ENCODE measurements at places on chromosomes 12 and 14.

GRCh38 chr14:101843665-101844064 lies 82.2 kb downstream of the PPP2R5C start:
- DNase-seq, result peak; percentile 52

DNA sequence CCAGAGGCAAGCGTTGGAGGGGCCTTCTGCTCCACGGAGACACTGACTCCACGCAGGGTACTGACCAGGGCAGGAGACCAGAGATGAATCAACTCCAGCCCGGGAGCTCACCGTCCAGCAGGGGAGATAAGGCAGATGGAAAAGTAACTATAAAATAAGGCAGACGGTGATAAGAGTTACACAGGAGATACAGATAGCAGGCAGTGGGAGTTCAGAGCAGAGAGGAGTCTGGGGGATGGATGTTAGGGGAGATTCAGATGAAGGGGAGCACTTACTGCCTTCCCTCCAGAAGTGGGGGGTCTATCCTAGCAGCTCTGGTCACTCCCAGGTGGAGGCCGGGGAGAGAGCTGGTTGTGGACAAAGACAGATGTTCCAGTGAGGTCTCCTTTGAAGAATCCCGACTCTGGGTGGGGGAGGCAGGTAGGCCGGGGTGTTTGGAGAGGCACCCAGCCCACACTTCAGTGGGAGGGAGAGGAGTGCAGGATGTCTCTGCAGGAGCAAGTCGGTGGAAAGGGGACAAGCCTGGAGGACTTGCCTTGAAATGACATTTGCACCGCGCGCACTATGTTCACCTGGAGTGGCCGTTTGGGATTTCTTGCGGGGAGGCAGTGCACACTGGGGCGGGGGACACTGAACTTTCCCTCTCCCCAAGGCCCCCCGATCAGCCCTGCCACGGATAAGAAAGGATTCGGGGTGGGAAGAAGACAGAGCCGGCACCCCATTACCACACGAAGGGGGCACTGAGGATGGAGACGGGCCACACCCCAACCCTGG lies 1.2 kb downstream of the PITPNM2 start:
- no peak for DNase-seq

DNA sequence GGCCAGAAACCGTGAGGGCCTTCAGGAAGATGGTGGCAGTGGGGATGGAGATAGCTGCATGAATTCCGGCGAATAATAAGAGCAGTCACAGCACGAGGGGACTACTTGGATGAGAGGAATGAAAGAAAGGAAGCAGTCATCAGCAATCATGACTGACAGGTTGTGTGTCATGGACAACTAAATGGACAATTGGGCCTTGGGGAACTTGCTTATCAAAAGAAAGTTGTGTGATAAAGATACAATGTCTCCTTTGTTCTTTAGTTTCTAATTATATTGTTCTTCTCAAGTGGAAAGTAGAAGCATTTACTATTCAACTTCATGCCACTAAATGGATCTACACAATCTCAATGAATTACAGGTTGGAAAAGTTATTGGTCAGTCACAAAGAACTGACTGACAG lies 130.5 kb downstream of the TMTC1 start:
- no peak for DNase-seq

GRCh38 chr12:71009430-71010142 lies 89.0 kb upstream of the PTPRR start:
- DNase-seq, result no peak

DNA sequence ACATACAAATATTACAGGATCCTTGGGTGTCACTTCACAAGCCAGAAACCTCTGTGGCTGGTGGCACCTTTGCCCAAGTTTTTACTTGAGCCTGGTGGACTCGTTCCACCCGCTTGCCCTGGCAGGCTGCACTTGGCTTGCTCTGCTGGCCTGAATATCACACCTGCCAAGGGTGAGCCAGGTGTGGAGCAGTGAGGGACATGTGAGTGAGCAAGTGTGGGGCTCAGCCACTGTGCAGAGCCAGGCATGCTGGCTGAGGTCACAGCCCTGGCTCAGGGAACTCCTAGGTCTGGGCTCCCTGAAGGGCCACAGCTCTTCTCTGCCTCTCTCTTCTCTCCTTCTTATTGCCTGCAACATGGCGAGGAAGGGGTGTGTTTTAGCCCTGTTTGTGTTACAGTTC lies 82.0 kb downstream of the SLC16A7 start:
- no peak for DNase-seq

GRCh38 chr14:93086441-93087055 lies 29.2 kb downstream of the ITPK1 start:
- no peak for DNase-seq

- peak; percentile 82 for DNase-seq
Observed at GRCh38 chr12:57110104-57111030, 795 bp downstream of the STAT6 start.

DNA sequence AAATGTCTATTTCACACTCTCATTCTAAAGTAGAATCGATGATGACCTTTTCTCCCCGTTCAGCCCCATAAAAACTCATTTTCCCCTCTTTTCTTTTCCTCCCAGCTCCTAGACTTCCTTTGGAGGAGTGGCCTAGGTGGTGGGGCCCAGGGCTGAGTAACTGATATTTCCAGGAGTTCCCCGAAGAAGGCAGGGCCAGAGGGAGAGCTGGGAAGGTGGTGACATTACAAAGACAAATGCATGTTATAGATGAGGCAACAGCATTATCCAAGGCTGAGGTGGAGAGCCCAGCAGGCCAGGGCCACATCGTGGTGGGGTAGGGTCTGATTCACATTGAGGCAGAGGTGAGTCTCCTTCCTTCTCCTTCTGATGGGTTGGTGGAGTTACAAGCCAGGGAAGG lies 22.2 kb upstream of the HDAC7 start:
- DNase-seq, result no peak

DNA sequence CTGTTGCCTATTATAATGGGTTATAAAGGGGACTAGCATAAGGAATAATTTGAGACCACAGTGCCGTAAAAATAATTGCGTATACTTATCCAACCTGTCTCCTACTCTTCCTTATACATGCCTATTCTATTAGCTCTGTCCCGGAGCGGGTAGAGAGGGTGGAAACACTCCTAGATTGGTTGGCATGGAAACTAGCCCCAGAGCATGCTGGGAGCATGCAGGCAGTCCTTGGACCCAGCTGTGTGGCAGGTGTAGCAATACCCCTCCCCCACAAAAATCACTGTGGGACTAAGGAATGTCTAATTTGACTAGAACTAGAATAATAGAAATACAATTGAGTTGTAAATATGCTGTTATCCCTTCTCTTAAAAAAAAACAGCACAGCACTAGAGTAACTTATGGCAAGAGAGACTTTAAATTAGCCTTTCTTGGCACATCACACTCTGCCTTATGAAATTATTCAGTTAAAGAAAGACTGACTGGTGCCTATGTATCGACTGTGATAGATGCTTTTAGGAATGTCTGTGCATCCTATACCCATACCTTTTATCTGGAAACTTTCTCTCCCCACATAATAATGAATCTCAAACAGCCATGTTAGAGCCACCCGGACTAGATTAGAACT lies 244.0 kb upstream of the DAAM1 start:
- DNase-seq, result no peak

GRCh38 chr14:69924201-69924600 lies 45.0 kb downstream of the SMOC1 start:
- DNase-seq, result no peak

- no peak for DNase-seq
Observed at GRCh38 chr12:24711056-24712008, 237.6 kb downstream of the BCAT1 start.

DNA sequence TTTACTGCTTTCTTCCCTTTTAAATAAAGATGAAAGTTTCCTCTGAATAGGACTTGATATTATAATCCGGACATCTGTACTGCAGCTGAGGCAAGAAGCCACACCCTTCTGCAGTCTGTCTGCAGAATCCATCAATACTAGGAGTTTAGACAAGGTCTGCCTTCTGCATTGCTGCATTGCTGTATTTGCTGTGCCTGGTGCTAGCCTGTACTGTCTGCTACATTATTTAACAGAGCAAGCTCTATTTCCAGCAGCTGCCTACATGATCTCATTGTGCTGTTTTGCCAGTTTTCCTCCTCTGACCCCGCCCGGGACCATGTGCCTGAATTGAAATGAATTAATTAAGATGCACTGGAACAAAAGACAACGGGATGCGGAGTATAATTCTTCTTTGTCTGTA lies 1.7 kb downstream of the TUBA1A start:
- no peak for DNase-seq

DNA sequence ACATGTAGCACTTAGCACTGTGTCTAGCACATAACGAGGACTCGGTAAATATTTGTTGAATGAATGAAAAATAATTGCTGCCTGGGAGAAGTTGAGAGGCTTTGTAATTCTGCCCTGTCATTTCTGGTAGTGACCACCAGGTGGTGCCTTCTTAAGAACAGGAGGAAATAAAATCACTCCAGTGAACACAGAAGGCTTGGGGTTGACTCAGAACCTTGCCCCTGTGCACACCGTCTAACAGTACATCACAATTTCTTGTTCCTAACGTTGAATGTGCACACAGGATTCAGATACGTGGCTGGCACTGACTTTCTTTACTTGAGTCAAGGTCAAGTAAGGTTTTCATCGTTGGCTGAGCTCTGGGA lies 91.8 kb downstream of the RGS6 start:
- DNase-seq, result peak; percentile 13

- no peak for DNase-seq
Observed at GRCh38 chr12:3644104-3644503, 108.8 kb downstream of the CRACR2A start.

DNA sequence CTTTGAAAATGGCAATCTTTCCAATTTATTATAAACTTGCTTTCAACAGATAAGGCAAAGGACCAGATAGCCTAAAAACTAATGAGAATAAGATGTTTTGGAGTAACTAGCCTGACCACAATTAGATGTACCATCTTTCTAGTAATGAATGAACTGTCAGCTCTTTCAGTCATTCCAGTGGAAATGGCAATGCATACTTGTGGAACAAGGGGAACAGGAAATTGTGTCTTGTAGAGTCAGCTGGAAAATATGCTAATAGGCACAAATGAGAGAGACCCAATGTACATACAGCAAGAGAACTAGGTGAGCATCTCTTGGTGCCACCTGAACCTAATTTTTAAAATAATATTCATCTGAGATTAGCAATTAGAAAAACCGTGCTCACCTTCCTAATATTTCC lies 76.1 kb upstream of the GPHB5 start:
- no peak for DNase-seq

- DNase-seq, result no peak
Observed at GRCh38 chr12:16349131-16349460, 1.7 kb downstream of the MGST1 start.

DNA sequence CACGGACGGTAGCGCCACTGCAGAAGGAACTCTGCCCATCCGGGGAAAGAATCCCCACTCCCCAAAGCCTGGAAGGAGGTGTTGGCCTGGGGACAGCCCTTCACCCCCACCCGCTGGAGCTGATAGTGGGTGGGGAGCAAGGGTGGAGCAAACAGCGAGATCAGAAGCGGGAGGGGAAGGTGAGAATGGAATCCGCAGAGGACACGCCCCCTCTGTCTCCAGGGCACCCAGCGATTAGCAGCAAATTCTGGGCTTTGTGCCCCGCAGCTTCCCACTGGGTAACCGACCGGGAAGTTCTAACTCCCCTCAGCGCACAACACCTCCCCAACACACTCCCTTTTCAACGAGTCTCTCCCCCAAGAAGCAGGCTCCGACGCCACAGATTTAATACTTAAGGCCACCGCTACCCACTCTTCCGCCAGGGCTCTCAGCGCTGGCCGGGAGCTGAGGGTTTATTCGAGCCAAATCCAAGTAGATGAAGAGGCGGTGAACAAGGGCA lies 1.4 kb downstream of the SLC25A29 start:
- no peak for DNase-seq

GRCh38 chr14:68076451-68076850 lies 256.9 kb downstream of the RAD51B start:
- DNase-seq, result no peak

DNA sequence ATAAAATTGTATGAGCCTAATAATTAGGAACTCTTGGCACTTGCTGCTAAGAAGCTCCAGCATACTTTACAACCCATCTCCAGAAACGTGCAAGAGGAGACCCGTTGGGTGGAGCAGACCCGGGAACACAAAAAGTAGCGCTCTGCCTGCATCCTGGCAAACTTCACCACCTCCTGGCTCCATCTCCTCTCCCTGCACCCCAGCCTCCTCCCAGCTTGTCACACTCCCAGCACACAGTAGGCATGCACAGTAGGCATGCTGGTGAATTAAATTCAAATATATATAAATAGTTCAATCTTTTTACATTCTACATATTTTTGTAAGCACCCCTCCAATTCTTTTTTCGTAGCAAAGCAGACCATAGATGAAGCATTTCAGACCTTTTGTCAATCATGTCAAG lies 1.2 kb downstream of the VSIG10 start:
- DNase-seq, result no peak

- DNase-seq, result peak; percentile 78
Observed at GRCh38 chr14:24430682-24431568, 1.2 kb downstream of the KHNYN start.

DNA sequence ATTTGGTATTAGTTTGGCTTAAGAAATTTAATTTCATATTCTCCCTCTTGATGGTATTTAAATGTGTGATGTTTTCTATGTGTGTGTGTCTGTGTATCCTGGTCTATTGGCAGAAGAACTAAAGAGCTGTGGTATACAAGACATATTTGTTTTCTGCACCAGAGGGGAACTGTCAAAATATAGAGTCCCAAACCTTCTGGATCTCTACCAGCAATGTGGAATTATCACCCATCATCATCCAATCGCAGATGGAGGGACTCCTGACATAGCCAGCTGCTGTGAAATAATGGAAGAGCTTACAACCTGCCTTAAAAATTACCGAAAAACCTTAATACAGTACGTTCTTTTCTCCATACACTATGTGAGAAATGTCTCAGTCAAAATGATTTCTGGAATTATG lies 14.6 kb downstream of the CDKN3 start:
- no peak for DNase-seq

- DNase-seq, result no peak
Observed at GRCh38 chr12:26188127-26188526, 7.2 kb upstream of the SSPN start.

DNA sequence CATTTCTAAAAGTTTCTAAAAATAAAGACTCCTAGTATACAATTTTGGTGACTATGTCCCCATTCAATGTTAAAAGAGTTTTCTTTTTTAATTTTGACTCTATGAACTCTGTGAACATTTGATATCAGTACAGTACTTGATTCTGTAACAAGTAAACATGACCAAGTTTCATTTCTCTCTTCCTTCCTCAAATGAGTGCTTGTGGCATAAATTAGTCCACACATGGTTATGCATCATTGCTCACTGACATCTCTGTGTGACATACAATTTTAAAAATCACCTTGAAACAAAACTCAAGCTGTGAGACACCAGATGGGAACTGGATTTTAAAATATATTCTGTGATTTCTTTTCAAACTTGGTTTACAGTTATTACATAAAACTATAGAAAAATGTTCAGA lies 253.9 kb upstream of the MDGA2 start:
- no peak for DNase-seq

GRCh38 chr14:23076785-23077408 lies 18.0 kb downstream of the ACIN1 start:
- DNase-seq, result no peak

- DNase-seq, result no peak
Observed at GRCh38 chr14:101878211-101878821, 86.1 kb upstream of the DYNC1H1 start.

- DNase-seq, result no peak
Observed at GRCh38 chr12:97464385-97465321, 2.0 kb downstream of the RMST start.

Data from activated naive CD4-positive, alpha-beta T cell treated with anti-CD3 and anti-CD28 coated beads, Interleukin-2, amount 50 U/mL, for 16 hours (primary cell).